ENCODE measurements at places on chromosomes 13 and 19. TPM values are rescaled to one million over a fixed set of nuclear protein-coding genes. Genes with fewer than 3 reads are reported as not detected.

CEACAM7 gene
- not detected for total RNA-seq

RXFP2 gene
- total RNA-seq: not detected

FGF21 gene
- total RNA-seq: not detected

SIGLEC11 gene
- total RNA-seq: not detected

ZNF726 gene
- 7.2 TPM for total RNA-seq

SOHLH2 gene
- 0.08 TPM for total RNA-seq

CGB3 gene
- total RNA-seq: not detected

ZNF665 gene
- total RNA-seq: 7.0 TPM

MTUS2 gene
- total RNA-seq: 0.05 TPM

FXYD7 gene
- not detected for total RNA-seq

C1QTNF9 gene
- total RNA-seq: not detected

- DNase-seq: no peak
Measured at GRCh38 chr13:30338331-30338851, 31.0 kb upstream of the KATNAL1 start.

DNA sequence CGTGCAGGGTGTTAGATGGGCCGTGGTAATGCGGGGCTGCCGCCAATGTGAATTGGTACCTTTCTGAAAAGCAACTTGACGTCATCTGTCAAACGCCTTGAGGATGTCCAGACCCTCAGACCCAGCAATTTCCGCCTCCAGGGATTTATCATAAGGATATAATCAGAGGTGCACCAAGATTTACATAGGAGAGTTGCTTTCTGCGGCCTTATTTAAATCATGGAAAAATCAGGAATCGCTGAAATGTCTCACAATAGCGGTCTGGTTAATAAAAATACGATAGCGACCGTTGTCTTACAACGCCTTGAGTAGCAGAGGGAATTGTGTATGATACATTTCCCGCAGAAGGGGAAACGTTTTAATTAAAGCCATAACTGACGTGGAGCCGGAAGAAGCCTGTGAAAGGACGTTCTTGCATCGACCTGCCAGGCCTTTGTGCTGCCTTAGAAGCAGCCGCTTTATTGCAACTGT is 32.3 kb upstream of the NDUFS7 start:
- no peak for DNase-seq

- DNase-seq: no peak
Measured at GRCh38 chr13:87274209-87274819, 396.9 kb upstream of the SLITRK5 start.

GRCh38 chr19:10503002-10503789 is at the start of gene KEAP1:
KEAP1 (minus strand) TSS chr19:10503356; CDS start chr19:10500033, 3,323 bp downstream.
- no peak for DNase-seq

GRCh38 chr13:33125821-33126570 is 109.8 kb downstream of the KL start:
- peak; percentile 35 for DNase-seq

DNA sequence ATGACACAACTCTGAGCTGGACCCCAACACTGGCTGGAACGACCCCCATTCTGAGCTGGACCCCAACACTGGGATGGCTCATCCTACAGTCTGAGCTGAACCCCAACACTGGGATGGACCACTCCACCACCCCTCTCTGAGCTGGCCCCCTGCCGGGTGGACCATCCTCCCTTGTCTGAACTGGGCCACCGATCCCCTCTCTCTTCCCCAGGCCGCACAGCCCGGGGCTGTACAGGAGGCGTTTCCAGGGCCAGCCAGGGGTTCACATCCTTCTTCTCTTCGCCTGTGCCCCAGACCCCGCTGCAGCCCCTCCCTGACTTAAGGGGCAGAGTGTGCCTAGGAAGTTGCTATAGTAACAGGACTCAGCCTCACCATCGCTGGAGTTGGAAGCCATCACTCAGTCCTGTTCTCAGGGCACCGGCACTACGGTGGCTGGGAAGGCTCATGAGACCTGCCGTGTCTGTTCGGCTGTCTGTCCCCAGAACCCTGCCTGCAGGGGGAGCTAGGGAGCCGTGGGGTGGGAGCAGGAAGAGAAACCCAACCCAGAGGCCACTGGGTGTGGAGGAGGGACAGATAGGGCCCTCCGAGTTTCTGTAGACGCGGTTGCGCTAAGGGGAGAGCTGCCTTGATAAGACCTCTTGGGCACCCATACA is 3.7 kb downstream of the PRKACA start:
- no peak for DNase-seq

GRCh38 chr13:53447863-53448262 is 419.2 kb downstream of the OLFM4 start:
- no peak for DNase-seq

- no peak for DNase-seq
Measured at GRCh38 chr13:96089749-96090239, at the start of gene HS6ST3. HS6ST3 (plus strand) TSS chr13:96090107.

- DNase-seq: no peak
Measured at GRCh38 chr19:46860846-46861690, at the start of gene ARHGAP35. ARHGAP35 (plus strand) TSS chr19:46860997; CDS start chr19:46918676, 57,679 bp downstream.

- DNase-seq: no peak
Measured at GRCh38 chr13:113864273-113864890, 506 bp upstream of the GAS6 start.

- DNase-seq: no peak
Measured at GRCh38 chr13:39956036-39956435, 300.6 kb downstream of the COG6 start.

- DNase-seq: no peak
Measured at GRCh38 chr19:29561601-29562000, 35.8 kb downstream of the VSTM2B start.

- no peak for DNase-seq
Measured at GRCh38 chr19:5247957-5248705, 92.5 kb downstream of the PTPRS start.

All from Panc1 (cell line).